Brain (organoid and tissue), 16 donors: ENCODE measurements at places on chromosomes 1 and 21. TPM values are rescaled to one million over a fixed set of nuclear protein-coding genes. Genes with fewer than 3 reads are reported as not detected.

The KRTAP13-2 gene
- polyA plus RNA-seq, result not detected

The TTC22 gene
- polyA plus RNA-seq, result 1.4 TPM

The MTF2 gene
- polyA plus RNA-seq, result 4.0 TPM

The SH2D1B gene
- 0.12 TPM for polyA plus RNA-seq

The FYB2 gene
- not detected for polyA plus RNA-seq

The APOBEC4 gene
- not detected for polyA plus RNA-seq

The ITGB2 gene
- polyA plus RNA-seq, result 11.3 TPM

The FCER1G gene
- polyA plus RNA-seq, result 38.4 TPM

The CD52 gene
- 3.6 TPM for polyA plus RNA-seq

The RIPK4 gene
- polyA plus RNA-seq, result 10.6 TPM

The FCGR2B gene
- polyA plus RNA-seq, result 1.7 TPM

The NCF2 gene
- 3.5 TPM for polyA plus RNA-seq

The ZNF683 gene
- not detected for polyA plus RNA-seq

The SIM2 gene
- 0.34 TPM for polyA plus RNA-seq

The CYP4A11 gene
- polyA plus RNA-seq, result 0.15 TPM

The OR2L8 gene
- polyA plus RNA-seq, result not detected

The SPRR5 gene
- not detected for polyA plus RNA-seq

The ADORA1 gene
- 32.5 TPM for polyA plus RNA-seq

The CLCNKB gene
- polyA plus RNA-seq, result 0.44 TPM
